ENCODE measurements at places on chromosomes 5 and 9. TPM values are rescaled to one million over a fixed set of nuclear protein-coding genes. Genes with fewer than 3 reads are reported as not detected.

Gene FOXD4
- total RNA-seq: 0.10 TPM

Gene NEUROG1
- not detected for total RNA-seq

Gene CER1
- 0.30 TPM for total RNA-seq

Gene SARDH
- total RNA-seq: 2.6 TPM

Gene TUBB4B
- 97.1 TPM for total RNA-seq

Gene NSG2
- total RNA-seq: 3.1 TPM

Gene GBGT1
- total RNA-seq: 3.4 TPM

Gene ANKRD34B
- 0.10 TPM for total RNA-seq

Gene LEAP2
- total RNA-seq: 0.79 TPM

Gene CNTNAP3B
- total RNA-seq: 7.6 TPM

Gene PCDHGA8
- total RNA-seq: 3.3 TPM

Gene TSLP
- total RNA-seq: 0.59 TPM

DNA sequence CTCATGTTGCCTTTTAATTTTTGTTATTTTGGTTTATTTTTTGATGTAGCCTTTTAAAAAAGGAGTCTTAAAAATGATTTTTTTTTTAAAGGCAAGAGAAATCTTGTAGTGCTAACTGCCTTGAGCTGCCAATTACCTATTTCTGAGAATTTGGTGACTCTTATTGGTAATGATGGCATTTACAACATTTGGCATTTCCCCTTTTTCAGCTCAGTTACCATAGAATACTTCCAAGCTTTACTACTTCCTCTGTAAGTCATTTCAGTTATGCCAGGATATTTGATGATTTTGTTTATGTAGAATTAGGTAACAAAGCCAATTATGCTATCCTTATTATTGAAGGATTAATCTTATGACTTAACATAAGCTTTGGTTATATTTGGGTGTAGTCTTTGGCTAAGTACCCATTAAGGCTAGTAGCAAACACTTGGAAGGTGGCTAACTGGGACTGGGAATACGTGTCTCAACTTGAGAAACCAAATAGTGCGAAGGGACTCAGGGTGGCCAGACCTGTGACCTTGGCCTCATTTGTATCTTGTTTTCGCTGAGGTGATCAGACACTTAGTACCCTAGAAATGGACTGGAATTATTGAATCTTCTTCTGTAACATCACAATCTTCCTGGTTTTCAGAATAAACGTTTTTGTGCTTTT lies 27.7 kb downstream of the CDC37L1 start:
- no peak for DNase-seq

GRCh38 chr5:9428272-9428671 lies 117.6 kb downstream of the SEMA5A start:
- DNase-seq: no peak

- DNase-seq: no peak
Observed at GRCh38 chr5:159891371-159891770, 24.9 kb upstream of the ADRA1B start.

- no peak for DNase-seq
Observed at GRCh38 chr5:149133795-149134777, 7.2 kb upstream of the ABLIM3 start.

DNA sequence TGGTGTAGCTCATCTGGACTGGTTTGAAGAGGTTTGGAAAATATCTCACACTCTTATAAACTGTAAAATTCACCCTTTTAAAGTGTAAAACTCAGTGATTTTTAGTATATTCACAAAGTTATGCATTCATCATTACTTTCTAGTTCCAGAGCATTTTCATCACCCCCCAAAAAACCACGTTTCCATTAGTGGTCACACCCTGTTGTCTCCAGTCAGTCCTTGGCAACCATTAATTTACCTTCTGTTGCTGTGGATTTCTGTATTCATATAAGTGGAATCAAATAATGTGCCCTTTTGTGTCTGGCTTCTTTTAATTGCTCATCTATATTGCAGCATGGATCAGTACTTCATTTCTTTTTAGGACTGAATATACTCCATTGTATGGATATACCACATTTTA lies 18.4 kb downstream of the NIPBL start:
- no peak for DNase-seq

DNA sequence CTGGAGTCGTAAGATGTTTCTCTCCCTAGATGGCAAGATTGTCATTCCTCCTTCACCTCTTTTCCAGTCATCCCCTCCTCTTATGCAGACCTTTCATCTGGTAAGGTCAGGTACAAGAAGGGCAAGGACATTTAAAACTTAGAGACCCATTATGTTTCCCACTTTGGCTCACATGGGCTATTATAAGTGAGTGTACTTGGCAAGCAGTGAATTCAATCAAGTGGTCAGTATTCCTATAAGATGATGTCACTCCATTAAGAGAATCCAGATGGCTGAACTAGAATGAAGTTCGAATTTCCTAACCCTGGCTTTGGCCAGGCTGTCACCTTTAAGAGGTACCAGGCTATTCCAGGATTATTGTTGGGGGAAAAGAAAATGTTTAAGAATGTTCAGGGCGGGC lies 32.2 kb downstream of the ZNF131 start:
- no peak for DNase-seq

GRCh38 chr5:161546095-161546469 lies 443 bp downstream of the GABRB2 start:
- no peak for DNase-seq

DNA sequence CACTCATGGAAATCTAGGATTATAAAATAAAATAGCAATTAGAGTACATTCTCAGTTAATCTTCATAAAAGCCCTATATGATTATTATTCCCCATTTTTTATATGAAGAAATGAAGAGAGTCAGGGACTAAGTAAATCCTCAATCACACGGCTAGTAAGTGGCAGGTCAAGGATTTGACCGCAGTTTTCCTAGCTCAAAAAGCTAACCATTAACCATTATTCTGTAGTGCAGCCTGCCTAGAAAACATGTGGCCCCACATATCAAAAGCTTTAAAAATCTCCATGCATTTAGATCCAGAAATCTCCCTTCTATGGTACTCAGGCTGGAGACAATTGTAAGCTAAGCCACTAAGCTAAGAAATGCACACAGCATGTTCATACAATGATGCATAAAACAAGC lies 21.4 kb downstream of the EPB41L4A start:
- no peak for DNase-seq

GRCh38 chr9:106075236-106075959 lies 381.1 kb downstream of the TMEM38B start:
- no peak for DNase-seq

DNA sequence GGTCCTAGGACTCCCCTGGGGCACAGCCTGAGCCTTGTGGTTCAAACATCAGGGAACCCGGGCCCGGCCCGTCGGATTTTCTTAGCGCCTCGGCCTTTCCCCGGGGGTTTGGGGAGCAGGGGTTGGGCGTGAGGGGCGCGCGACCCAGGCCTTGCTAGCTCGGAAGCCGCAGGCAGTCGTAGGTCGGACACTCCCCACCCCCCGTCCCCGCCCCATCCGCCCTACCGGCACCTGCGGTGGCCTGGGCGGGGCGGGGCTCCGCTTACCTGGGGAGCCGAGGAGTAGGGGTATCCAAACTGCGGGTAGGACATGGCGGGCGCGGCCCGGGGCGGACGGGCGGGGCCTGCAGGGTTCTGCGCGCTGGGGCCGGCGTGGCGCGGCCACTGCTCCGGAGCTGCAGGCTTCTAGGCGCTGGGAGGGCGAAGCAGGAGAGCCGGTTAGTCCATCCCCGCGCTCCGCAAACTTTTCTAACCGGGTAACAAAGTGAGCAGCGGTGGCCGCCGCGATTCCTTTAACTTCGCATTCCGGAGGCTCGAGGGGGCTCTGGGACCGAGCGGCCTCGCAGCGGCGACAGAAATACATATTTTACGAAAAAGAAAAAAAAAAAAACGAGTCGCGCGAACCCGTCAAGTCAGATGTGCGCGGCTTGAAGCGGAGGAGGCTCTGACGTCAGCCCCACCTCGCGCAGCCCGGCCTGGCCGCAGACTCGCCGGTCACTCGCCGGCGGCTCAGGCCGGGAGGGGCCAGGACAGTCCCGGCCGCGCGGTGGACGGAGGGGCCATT lies at the start of gene IRX4:
IRX4 (minus strand) TSS at position 589 of the 783 bp plus-strand sequence; CDS start at position 311, 278 bp downstream.
- DNase-seq: no peak

DNA sequence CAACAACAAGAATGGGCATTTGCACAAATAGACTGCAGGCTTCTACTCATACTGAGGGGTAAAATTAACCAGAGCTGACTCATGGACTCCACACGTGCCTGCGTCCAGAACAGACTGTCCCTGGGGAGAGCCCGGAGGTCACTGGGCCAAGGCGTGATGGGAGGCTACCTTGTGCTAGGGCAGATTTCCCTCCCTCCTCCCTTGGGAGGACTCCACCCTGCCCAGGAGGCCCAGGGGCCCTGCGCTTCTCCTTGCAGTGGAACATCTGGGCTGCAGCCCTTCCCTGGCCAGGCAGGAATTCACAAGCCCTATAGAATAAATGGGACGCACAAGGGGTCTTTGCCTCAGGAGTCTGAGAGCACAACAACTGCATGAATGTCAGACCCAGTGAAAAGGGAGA lies 35.6 kb downstream of the IRX2 start:
- DNase-seq: no peak

DNA sequence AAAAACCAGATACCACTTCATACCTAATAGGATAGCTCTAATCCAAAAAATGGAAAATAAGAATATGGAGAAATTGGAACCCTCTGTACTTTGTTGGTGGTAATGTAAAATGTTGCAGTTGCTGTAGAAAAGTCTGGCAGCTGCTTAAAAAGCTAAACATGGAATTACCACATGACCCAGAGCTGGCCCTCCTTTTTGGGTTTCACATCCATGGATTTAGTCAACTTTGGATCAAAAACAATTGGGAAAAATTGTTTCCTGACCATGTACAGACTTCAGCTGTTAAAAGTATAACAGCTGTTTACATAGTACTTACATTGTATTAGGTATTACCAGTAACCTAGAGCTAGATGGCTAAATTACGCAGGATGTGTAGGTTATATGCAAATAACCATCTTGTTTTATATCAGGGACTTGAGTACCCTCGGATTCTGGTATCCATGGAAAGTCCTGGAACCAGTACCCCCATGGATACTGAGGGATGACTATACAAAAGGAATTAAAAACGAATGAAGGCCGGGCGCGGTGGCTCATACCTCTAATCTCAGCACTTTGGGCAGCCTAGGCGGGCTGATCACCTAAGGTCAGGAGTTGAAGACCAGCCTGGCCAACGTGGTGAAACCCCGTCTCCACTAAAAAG lies 15.8 kb downstream of the DNAJA1 start:
- no peak for DNase-seq

- DNase-seq: no peak
Observed at GRCh38 chr9:136339173-136339957, 12.0 kb downstream of the GPSM1 start.

DNA sequence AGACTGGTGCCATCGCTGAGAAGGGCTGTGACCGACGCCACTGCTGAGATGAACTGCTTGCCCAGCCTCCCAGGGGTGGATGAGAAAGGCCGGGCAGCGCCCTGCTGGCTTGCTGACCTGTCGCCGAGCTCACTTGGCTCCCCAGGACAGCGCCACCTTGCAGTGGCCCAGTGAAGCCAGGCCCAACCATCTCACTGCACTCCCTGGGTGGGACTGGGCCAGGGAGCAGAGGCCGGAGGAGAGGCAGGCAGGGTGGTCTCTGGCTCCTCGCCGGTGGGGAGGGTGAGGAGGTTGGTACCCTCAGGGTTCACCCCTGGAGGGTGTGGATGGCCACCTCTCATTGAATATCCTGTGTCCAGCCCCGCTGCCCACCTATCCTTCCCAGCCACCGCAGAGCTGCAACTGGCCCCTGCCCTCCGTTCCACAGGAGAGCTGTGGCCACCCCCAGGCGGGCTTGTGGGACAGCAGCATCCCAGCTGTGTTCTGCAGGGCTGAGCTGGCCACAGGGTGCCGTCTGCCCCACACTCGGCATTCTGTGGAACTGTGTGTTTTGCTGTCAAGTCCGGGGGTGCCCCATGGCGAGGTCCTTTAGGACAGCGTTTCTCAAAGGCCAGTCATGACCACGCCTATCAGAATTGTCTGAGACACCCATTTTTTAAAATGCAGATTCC lies 41.0 kb upstream of the FCN2 start:
- DNase-seq: no peak

DNA sequence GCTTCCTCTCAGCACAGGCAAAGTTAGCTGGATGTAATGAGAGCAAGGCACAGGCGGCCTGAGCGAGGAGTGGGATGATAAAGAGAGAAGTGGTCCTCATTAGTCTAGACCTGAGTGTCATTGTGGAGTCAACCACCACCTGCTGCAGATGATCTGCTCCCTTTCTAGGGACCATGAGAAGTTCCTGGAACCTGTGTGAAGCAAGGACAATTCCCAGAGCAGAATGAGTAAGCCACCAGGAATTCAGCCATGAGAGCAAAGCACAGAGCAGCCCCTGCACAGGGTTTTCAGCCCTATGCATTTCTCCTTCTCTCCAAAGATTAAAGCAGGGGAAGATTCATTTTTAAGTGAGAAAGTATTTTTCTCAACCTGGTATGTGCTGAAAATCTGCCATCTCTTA lies 146.8 kb upstream of the SPEF2 start:
- no peak for DNase-seq

- DNase-seq: no peak
Observed at GRCh38 chr9:617445-618085, 223.9 kb upstream of the DMRT1 start.

DNA sequence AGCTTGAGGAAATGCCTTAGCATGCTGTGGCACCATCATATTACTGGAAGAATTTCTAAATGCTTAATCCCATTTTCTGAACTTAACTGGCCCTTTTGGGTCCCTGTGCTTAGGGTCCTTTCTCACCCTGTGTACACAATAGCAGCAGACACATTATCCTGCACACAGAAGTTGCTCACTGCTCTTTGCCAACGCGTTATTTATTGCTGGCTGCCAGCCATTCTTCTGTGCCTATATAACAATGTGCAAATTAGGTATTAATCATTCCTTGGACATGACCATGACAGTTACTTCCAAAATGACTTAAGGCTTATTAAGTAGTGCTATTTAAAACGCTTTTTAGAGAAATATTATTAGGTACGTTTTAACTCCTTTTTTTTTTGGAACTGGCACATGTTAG lies 134.7 kb downstream of the FBN2 start:
- no peak for DNase-seq

- DNase-seq: no peak
Observed at GRCh38 chr5:157867751-157868387, 8.9 kb upstream of the CLINT1 start.

DNA sequence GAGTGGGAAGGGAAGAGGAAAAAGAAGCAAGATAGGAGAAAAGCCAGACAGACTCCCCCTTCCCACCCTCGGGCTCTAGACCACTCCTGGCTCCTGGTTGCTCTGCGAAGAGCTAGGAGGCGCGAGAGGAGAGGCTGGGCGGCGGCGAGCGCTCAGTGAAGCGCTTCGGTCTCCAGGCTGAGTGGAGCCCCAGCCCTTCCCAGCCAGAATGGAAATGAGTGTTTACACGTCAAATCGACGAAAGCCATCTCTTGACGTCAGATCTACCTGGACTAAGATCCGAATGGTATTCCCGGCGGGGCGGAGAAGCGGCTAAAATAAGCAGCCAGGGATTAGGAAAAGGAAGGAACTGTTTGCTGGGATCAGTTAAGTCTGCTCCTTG lies at the start of gene PCSK1:
PCSK1 (minus strand) TSS at position 183 of the 382 bp plus-strand sequence. CDS start 206 bp downstream, outside the sequence.
- DNase-seq: no peak

DNA sequence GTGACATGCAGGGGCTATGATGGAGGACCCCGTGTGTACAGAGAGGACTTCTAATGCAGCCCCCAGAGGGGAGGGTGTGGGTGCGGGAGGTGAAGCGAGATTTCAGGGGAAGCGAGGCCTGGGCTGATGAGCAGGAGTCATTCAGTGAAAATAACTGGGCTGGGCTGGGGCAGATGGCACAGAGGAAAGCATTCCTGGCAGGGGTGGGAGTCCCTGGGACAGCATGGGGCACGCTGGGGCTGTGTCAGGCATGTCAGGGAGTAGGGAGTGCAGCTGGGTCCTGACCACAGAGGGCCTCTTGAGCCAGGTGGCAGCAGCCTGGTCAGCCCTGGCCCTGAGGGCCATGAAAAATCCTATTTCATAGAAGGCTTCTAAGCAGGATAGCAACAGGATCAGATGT lies 36.6 kb downstream of the COL15A1 start:
- DNase-seq: no peak
